Eye (tissue), 1 donor: ENCODE measurements at places on chromosomes 2 and 18.

DNA sequence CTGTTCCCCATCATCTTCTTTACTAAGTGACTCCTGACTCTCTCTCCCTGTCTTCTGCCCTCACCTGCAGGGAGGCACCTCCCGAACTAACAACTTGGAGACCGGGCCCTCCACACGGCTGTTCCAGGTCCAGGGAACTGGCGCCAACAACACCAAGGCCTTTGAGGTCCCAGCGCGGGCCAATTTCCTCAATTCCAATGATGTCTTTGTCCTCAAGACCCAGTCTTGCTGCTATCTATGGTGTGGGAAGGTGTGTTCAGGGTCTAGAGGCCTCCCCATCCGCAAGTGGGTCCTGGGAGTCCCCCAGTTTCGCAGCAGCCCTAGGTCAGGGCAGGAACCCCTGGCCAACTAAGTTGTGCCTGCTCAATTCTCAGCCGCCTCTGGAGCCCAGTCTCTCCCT is 15.5 kb downstream of the VIL1 start:
- DNase-seq: no peak

- no peak for DNase-seq
Measured at GRCh38 chr2:37576831-37577230, 94.6 kb downstream of the CDC42EP3 start.

DNA sequence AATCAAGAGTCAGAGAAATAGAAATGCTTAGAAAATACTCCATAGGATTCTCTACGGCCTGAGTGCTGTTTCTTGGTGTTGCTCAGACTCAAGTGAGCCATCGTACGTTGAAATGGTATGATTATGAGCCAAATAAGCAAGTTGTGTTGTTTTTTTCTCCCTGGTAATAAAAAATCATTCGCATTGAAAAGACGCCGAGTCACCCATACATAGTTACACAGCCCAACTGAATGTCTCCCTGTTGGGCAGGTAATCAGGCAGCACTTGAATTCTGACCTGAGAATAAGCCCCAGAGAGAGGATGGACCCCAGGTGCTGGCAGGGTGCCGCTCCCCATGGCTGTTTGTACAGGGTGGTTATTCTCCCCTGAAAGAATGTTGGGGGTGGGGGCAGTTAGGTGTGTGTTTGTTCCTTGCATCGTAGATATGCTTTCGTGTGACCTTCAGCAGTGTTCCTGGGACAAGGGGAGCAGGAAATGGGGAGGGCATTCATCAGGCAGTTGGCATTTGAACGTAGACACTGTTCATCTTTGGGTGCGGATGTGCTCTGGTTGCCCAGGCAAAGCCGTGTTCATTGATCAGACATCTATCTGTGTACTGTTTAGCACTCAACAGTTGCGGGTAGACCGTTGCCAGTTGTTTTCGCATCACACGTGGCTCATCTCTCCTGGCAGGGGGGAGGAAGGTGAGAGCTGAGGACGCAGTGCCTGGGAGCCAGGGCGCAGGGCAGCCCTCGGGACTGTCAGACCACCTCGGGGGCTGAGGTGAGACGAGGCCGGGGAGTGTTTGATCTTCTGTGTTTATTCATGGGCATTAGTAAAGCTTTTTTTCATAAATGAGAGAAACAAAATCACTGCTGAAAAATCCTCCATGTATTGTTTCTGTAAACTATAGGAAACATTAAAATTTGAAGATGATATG is 27.3 kb downstream of the MTCL1 start:
- DNase-seq: no peak

DNA sequence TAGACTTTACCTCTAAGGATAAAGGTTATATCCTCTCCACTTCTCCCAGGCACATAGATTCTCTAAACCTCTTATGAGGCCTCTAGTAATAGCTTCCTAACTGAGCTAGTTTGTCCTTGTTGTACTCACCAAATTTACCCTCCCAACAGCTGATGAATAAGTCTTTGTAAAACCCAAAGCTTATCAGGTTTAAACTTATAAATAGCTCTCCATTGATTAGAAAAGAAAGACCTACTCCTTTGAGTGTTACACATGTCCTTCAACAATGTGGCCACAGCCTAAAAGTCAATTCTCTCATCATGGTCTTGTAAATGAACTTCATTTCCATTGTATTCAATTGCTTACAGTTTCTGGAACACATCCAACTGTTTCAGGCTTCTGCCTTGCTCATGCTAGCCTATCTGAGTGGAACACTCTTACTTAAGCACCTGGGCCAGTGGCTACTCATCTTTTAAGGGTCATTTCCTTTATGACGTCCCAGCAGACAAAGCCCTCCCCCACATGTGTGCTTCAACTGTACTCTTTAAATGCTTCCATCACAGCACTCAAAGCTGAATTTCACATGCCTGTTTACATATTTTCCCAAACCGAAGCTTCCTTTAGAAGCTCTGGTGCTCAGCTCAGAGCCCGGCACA is 131.6 kb downstream of the CDH2 start:
- peak; percentile 56 for DNase-seq

DNA sequence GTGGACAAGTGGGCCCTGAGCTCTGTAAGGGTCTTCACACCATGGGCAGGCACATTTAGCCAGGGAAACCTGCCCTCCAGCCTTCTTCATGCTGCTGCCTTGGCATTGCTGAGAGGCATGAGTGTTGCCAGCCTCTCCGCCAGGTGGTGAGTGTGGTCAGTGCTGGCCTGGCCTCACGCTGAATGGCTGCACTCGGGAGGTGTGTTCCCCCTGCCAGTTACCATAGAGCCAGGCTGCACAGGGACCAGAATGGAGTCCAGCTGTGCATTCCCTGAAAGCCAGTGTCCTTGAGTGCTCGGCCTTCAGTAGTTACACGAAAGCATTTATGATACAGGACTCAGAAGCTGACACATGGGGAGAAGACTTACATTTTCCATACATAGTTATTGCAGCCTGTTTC is 139.7 kb downstream of the ATP9B start:
- DNase-seq: peak; percentile 28

DNA sequence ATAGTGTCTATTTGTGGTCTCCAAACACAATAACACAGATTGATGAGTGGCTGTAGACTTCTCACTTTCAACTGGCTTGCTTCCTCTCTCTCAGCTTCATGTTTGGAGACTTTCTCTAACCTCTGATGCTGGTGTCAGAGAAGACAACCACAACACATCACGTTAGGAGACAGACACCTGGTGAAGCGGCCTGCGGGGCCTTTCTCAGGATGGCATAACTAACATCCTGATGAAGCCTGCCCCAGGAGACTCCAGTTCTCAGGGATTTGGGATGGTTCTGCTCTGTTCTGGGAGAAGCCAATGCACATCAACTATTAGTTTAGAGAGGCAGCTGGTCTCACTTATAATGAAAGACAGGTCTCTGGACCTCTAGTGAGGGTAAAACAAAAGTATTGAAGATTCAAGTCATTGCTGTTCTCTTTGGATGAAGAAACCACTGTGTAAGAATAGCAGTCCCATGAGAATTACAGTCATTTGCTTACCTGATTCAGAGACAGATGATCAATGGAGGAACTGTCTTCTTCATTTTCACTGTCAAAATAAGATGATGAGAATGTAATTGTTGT is 2.0 kb downstream of the IL1A start:
- DNase-seq: no peak

DNA sequence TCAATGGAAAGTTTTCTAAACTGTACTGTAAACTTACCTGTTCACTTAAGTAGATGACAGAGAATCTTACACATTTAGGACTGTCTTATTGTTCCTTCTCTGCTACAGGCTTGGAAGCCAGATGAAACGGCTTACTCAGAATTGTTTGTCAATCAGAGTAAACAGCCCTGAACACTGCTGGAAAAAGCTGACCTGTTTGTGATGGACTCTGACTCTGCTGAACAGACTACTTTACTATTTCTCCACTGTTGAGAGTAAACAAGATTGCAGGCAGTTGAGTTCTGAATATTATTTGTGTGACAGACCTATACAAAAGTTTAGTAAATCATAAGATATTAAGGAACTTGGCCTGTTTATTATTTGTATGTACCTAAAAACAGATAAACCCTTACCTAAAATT is 99.0 kb downstream of the NOL10 start:
- DNase-seq: no peak

DNA sequence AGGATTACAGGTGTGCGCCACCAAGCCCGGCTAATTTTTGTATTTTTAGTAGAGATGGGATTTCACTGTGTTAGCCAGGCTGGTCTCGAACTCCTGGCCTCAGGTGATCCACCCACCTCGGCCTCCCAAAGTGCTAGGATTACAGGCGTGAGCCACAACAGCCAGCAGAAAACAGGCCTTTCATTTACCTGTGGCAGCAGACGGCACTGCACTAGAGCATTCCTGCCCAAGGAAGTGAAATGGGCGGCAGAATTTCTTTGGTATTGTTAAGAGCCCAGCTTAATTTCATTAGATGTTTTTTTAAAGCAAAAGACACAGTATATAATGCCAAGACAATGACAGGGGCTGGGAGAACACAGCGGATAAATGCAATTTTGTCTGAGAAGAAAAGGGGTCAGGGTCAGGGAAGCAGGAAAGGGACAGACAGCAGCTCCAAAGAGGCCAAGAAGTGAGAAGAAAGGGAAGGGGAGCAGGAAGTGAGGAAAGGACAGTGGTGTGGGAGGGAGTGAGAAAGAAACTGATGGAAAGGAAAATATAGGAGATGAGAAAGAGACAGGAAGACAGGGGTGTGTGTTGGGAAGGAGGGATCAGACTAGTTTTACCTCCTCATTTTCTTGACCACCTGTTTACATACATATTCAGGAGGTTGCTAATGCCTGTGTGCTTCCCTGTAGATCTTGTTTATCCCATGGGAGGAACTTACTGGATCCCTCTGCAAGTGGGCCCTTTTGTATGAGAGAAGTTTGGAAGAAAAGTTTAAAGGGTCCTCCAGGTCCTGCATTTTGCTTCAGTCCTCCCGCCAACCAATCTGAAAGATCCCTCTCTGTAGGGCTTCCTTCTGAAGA is 32.5 kb downstream of the KCTD1 start:
- no peak for DNase-seq

DNA sequence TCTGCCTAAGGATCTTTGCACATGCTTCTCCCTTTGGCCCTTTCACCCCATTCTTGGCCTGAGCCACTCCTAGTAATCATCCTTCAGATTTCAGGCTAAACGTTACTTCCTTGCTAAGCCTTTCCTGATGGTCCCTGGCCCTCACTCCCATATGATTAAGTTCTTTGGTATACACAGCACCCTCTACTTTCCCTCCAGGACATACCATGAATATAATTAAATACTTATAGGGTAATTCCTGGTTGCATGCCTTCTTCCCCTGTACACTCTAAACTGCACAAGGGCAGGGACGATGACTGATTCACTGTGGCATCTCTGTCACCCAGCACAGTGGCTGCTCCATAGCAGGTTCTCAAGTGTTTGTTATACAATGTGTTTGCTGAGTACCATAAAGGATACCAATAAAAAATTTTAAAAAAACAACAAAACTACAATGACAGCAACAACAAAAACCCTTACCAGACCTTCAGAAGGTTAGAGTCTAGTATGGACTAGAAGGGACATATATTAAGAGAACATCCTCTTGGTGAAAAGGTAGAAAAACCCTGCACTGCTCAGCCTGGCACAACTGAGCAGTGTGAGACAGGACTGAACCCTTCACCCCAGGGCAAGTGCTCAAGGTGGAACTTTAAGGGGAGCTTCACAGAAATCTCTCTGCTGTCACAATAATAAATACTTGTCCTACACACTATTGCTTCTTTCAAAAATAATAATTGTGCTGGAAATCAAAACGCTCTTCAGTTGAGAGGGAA is 76.2 kb downstream of the AAK1 start:
- DNase-seq: no peak
